ENCODE measurements at places on chromosomes 12 and 14. TPM values are rescaled to one million over a fixed set of nuclear protein-coding genes. Genes with fewer than 3 reads are reported as not detected.

The CNTN1 gene
- 3.1 TPM for total RNA-seq

The AEBP2 gene
- total RNA-seq = 64.9 TPM

The HSPB8 gene
- 38.7 TPM for total RNA-seq

The GDF11 gene
- 42.8 TPM for total RNA-seq

The NKX2-8 gene
- total RNA-seq = not detected

DNA sequence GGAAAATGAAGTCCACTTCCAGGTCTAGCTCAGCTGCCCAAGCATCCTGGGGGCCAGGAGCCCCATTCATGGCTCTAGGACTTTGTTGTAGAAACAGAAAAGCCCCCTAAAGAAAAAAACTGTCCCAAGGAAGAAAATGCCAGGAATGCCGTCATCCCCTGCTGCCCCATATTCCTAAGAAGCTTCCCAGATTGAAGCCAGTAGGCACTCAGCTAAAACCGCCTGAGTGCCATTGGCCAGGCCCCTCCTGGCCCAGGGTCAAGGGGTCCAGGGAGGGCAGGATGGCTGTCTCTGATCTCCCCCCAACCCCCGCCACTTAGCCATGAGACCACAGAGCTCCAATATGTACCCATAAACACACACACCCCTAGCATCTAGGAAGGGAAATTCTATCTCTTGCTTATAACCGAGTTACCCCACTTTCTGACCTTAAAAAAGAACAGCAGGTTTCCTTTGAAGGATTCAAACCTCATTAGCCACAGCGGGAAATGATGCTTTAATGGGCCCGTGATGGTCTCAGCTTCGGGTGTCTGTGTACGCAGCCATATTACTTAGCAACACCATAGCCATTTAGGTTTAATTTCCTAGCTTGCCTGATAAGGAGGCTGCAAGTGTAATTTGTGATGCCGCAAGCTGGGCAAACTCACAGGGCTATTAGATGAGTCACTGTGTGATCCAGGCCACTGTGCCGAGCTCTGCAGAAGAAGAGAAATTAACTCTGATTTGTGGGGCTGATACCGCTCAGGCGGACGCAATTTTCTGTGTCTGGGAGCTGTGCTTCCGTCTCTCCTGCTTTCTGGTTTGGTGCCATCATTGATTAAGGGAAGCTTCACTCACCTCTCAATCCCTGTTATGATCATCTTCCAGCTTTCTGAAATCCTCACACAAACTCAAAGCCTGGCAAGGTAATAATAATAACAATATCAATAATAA is 84.2 kb downstream of the GCH1 start:
- H3K4me3 ChIP-seq = no peak overlapping the region
- H3K4me1 ChIP-seq = peaks cover 14% of the 10 kb centered on the region
- no peak for DNase-seq
- no peaks in the 10 kb centered on the region for H3K36me3 ChIP-seq
- peaks cover 4% of the 10 kb centered on the region for H3K27me3 ChIP-seq
- peak overlapping the region; percentile 79 for H3K27ac ChIP-seq

- peaks cover 48% of the 10 kb centered on the region for H3K4me1 ChIP-seq
- no peaks in the 10 kb centered on the region for H3K27me3 ChIP-seq
- DNase-seq = no peak
- H3K27ac ChIP-seq = peak overlapping the region; percentile 100
- H3K4me3 ChIP-seq = peak overlapping the region; percentile 97
Observed at GRCh38 chr12:74539765-74540526, 2.3 kb downstream of the ATXN7L3B start.

- no peak overlapping the region for H3K27ac ChIP-seq
- H3K36me3 ChIP-seq = no peaks in the 10 kb centered on the region
- no peak overlapping the region for H3K4me3 ChIP-seq
- peaks cover 1% of the 10 kb centered on the region for H3K4me1 ChIP-seq
Observed at GRCh38 chr12:103599274-103599673, 12.2 kb downstream of the STAB2 start.

- H3K36me3 ChIP-seq = peaks cover 3% of the 10 kb centered on the region
- H3K27ac ChIP-seq = no peak overlapping the region
- no peaks in the 10 kb centered on the region for H3K27me3 ChIP-seq
- H3K4me1 ChIP-seq = no peaks in the 10 kb centered on the region
- DNase-seq = peak; percentile 9
Observed at GRCh38 chr12:1935700-1936378, 17.4 kb upstream of the CACNA2D4 start.

DNA sequence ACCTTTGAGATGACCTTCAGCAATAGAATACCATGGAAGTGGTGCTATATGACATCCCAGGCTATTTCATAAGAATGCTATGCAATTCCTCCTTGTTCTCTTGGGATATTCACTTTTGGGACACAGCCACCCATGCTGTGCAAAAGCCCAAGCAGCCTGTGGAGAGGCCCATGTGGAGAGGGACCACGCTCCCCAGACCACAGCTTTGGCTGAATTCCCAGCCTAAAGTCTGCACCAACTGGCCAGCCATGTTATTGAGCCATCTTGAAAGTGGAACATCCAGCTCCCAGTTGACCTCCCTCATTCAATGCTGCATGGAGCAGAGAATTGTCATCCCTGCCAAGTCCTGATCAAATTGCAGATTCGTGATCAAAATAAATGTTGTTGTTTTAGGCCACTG is 275.1 kb downstream of the SUDS3 start:
- H3K4me3 ChIP-seq = no peak overlapping the region
- peaks cover 34% of the 10 kb centered on the region for H3K27me3 ChIP-seq
- H3K36me3 ChIP-seq = no peaks in the 10 kb centered on the region

DNA sequence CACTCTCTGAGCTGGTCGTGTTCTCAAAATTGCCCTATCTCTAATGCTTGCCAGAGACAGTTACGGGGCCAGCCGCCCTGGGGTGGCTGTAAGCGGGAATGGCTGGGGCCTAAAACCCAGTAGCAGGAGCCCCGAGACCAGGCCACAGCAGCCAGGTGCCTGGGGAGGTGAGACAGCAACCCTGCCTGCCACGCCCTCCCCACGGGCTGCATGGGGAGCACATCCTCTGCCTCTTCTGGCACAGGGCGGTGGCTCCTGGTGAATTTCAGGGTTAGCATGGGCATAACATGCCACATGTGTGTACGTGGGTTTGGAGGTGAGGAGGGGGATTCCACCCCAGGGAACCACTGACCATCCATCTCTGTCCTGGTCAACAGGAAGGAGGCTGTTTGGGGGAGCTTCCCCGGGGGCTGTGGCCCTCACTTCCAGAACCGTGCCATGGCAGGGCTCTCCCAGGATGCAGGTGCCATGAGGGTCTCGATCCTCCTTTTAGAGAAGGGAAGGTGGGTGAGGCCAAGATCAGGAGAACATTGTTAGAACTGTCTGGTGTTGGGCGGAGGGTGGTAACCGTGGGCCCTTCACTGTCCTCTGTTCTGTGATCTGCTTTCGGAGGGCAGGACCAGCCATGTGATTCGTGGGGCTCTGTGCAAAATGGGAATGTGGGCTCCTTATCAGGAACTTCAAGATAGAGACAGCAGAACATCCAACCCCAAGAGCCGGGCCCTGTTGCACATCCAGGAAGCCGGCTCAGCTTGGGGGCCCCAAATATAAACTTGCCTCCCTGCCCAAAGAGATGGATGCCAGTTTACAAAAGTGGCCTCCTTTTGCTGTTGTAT is 312.2 kb upstream of the DIO3 start:
- no peak for DNase-seq
- H3K27me3 ChIP-seq = peaks cover 2% of the 10 kb centered on the region
- no peaks in the 10 kb centered on the region for H3K4me1 ChIP-seq

DNA sequence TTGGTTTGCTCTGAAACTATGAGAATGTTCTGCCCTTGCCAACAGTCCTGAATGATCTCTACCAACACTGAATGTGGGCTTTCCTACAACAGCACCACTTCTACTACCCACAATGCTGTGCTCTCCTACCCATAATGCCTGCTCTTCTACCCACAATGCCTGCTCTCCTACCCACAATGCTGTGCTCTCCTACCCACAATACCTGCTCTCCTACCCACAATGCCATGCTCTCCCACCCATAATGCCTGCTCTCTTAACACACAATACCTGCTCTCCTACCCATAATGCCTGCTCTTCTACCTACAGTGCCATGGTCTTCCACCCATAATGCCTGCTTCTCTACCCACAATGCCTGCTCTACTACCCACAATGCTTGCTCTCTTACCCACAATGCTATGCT is 92.3 kb downstream of the KCNK13 start:
- no peak overlapping the region for H3K27ac ChIP-seq
- no peaks in the 10 kb centered on the region for H3K36me3 ChIP-seq
- H3K27me3 ChIP-seq = peaks cover 6% of the 10 kb centered on the region
- peaks cover 7% of the 10 kb centered on the region for H3K4me1 ChIP-seq
- no peak for DNase-seq

- H3K27ac ChIP-seq = no peak overlapping the region
- H3K4me1 ChIP-seq = peaks cover 16% of the 10 kb centered on the region
- H3K27me3 ChIP-seq = peaks cover 3% of the 10 kb centered on the region
- H3K36me3 ChIP-seq = no peaks in the 10 kb centered on the region
Observed at GRCh38 chr12:67645601-67646000, 2.9 kb upstream of the DYRK2 start.

DNA sequence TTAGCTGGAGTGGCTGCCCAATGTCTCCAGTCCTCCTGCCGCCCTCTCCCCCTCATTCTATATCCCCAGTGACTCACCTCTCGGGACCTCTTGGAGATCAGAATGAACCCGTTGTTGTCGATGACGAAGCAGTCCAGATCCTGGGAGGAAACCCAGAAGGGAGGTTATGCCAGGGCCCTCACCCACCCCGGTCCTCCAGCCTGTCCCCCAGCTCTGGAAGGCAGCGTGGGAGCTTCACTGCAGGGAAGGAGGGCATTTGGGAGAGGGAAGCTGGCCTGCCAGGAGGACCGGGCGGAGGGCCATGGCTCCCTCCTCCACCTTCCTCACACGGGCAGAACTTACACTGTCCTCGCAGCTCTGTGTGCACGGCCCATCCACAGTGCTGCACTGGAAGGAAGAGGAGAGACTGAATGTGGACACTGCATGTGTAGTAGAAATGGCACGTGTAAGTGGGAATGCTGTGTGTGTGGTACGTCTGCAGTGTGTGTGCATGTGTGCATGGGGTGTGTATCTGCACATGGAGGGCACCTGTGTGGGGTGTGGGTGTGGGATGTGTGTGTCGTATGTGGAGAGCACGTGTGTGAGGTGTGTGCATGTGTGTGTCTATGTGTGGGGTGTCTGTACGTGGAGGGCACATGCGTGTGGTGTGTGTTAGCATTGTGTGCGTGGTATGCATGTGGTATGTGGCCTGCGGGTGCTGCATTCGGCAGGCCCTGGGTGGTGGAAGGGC is 10.0 kb upstream of the LRTM2 start:
- peaks cover 17% of the 10 kb centered on the region for H3K27me3 ChIP-seq
- no peaks in the 10 kb centered on the region for H3K36me3 ChIP-seq
- DNase-seq = no peak
- no peak overlapping the region for H3K27ac ChIP-seq
- no peaks in the 10 kb centered on the region for H3K4me1 ChIP-seq
- no peak overlapping the region for H3K4me3 ChIP-seq

- H3K27ac ChIP-seq = no peak overlapping the region
- DNase-seq = no peak
- H3K36me3 ChIP-seq = no peaks in the 10 kb centered on the region
- H3K4me1 ChIP-seq = no peaks in the 10 kb centered on the region
Observed at GRCh38 chr14:100488057-100488456, 99.2 kb downstream of the BEGAIN start.

- H3K4me1 ChIP-seq = no peaks in the 10 kb centered on the region
- no peak overlapping the region for H3K27ac ChIP-seq
- no peak overlapping the region for H3K4me3 ChIP-seq
- DNase-seq = peak; percentile 41
- H3K27me3 ChIP-seq = peaks cover 24% of the 10 kb centered on the region
Observed at GRCh38 chr12:126784328-126784921, 1482.5 kb upstream of the TMEM132C start.

GRCh38 chr14:68254669-68255527 is 435.3 kb downstream of the RAD51B start:
- H3K27ac ChIP-seq = peak overlapping the region; percentile 23
- H3K36me3 ChIP-seq = no peaks in the 10 kb centered on the region
- no peaks in the 10 kb centered on the region for H3K27me3 ChIP-seq
- DNase-seq = no peak
- H3K4me1 ChIP-seq = peaks cover 60% of the 10 kb centered on the region

DNA sequence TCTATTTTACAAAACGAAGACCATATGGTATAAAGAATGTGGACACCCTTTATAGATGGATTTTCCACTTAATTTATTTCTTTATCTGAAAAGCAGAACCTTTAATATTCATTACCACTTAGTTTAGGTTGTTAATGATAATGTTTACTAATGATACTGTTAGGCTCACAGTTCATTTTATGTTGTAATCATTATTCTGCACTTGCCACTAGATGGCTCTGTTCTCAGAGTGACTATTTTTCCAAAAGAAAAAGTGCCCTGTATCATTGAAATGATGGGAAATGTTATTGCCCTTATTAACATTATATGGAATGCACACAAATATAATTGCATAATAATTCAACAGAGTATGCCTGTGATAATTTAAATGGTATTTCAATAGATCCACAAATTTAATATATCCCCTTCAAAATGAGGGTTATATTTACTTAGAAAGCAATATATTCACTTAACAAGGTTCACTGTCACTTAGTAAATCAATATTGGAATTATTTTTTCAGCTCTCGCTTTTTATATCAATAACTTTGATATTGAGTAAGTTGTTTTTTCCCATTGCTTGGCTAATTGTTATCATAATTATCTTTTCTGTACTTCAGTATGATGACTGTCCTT is 95.7 kb downstream of the PDE3A start:
- H3K4me3 ChIP-seq = no peak overlapping the region
- H3K27ac ChIP-seq = no peak overlapping the region
- DNase-seq = no peak
- H3K36me3 ChIP-seq = peaks cover 6% of the 10 kb centered on the region
- H3K27me3 ChIP-seq = no peaks in the 10 kb centered on the region

GRCh38 chr12:89140602-89141238 is 211.6 kb downstream of the DUSP6 start:
- no peaks in the 10 kb centered on the region for H3K4me1 ChIP-seq
- H3K27ac ChIP-seq = no peak overlapping the region
- no peak overlapping the region for H3K4me3 ChIP-seq
- no peak for DNase-seq
- H3K27me3 ChIP-seq = no peaks in the 10 kb centered on the region

DNA sequence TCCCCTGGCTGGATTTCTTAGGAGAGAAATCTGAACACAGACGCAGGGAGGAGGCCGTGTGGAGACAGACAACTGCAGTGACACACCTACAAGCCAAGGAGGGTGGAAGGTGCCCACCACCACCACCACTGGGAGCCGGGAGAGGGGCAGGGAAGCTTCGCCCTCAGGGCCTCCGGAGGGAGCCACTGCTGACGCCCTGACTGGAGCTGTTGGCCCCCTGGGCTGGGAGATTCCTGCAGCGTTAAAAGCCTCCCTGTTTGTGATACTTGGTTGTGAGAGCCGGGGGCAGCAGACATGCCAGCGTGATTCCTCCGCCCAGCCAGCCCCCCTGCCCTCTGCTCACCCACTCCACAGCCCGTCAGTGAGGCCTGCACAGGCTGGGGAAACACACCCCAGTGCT is 72.0 kb downstream of the CHGA start:
- peaks cover 2% of the 10 kb centered on the region for H3K36me3 ChIP-seq
- H3K4me3 ChIP-seq = no peak overlapping the region
- no peaks in the 10 kb centered on the region for H3K27me3 ChIP-seq
- H3K4me1 ChIP-seq = no peaks in the 10 kb centered on the region
- H3K27ac ChIP-seq = no peak overlapping the region
- DNase-seq = no peak

GRCh38 chr14:100278702-100279101 is 27.5 kb downstream of the SLC25A29 start:
- no peak overlapping the region for H3K4me3 ChIP-seq
- H3K27me3 ChIP-seq = no peaks in the 10 kb centered on the region
- no peak for DNase-seq
- peaks cover 5% of the 10 kb centered on the region for H3K36me3 ChIP-seq

GRCh38 chr14:91890291-91890749 is 23.0 kb upstream of the TC2N start:
- no peak for DNase-seq
- H3K4me1 ChIP-seq = peaks cover 3% of the 10 kb centered on the region
- H3K27ac ChIP-seq = no peak overlapping the region
- peaks cover 16% of the 10 kb centered on the region for H3K27me3 ChIP-seq
- H3K36me3 ChIP-seq = no peaks in the 10 kb centered on the region
- H3K4me3 ChIP-seq = no peak overlapping the region

Data from progenitor cell of endocrine pancreas (in vitro differentiated cells).